ENCODE measurements at places on chromosomes 1 and 21.

- DNase-seq, result no peak
Observed at GRCh38 chr1:8357329-8358101, 39.6 kb downstream of the SLC45A1 start.

DNA sequence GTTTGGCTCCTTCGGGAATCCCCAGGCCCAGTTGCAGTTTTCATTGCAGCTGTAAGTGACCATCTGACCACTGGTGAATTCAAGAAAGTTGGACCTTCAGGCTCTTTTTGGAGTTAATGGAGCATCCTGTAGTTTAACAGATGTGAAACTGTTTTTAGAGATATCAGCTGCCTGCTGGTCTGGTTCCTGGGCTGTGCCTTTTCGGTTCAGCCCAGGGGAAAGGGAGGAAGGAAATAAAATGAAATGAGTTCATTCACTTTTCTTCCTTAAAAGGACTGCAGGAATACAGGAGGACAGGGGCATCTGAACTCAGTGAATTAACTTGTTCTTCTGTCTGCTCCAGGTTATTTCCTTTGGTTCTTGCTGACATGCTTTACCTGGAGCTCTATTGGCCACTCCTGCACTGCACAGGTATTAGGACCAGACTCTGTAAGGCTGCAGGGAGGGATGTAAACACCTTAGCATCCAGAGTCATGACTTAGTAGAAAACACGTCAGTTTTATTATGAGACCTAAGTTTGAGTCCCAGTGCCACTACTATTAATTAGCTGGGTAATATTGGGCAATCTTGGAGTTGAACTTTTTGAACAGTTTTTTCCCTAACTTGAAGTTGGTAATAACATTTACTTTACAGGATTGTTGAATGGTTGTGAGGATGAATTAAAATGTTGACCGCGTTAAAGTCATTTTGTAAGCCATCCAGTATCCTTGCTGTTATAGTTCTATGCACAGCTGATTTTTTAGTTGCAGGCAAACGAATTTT lies 83.6 kb downstream of the LRRC8D start:
- no peak for DNase-seq

DNA sequence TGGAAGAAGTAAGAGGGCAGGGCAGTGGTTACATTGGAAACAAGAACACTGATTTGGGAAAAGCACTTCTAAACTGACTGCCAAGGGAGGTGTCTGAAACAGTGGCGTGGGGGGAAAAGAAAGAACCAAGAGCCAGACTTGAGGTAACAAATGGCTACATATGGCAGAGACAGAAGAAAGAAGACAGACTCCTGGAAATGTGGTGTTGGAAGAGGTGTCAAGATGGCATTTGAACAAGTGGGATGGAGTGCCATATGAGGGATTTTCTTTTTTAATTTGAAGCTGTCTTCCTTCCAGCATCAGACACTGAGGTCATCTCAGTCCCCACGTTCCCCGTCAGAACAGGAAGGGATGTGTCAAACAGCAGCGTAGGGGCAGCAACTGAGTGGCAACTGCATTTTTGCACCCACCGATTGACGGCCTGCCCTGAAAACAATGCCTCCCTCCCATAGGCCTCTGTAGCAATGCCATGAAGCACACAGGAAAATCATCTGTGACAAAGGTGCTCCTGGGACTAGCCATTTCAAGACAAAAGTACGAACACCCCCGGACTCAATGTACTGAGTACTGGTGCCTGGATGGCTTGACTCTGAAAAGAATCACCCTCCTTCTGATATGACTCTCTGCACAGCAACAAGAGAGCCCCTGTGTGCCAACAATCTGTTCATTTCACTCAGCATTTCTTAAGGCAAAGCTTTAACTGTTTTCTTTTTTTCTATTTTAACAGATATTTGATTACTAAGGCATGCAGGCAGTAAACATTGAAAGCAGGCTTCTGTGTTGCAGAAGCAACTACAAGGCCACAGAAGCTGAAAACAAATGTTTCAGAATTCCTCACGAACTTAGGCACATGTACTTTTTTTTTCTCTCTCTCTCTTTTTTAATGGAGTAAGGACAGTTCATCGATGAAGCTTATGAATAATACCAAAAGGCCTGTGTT lies 37.0 kb downstream of the LPAR3 start:
- DNase-seq, result no peak

DNA sequence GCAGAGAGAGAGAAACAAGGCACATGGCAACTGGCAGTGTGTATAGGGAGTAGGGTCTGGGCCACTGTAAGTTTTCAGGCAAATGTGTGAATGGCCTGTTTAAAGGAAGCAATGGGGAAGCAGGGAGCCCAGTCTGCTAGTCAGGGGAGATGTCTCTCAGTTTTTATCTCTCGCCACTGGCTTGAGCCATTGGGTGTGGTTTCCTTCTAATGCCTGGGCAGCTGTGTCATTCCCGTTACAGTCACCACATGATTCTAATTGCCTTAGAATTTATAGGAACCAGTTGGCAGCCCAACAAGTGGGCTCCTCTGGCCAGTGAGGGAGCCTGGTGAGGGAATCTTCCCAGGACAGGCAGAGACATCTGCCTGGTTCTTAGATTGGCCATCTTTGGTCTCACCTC lies 182.4 kb downstream of the DISC1 start:
- DNase-seq, result no peak

DNA sequence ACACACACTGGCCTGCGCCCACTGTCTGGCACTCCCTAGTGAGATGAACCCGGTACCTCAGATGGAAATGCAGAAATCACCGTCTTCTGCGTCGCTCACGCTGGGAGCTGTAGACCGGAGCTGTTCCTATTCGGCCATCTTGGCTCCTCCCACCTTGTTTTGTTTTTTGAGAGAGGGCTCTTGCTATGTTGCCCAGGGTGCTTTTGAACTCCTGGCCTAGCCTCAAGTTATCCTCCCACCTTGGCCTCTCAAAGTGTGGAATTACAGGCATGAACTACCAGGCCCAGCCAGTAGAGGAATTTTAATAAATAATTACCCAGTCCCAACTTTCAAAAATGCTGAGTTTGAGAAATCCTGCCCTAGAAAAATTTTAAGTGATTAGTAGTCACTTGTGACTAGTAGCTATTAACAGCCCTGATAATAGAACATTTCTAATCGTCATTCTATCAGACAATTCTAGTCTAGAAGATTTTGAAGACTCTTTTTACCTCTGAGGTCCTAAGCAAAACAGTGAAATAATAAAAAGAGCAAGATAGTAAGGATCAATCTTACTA lies 30.9 kb upstream of the SLC35D1 start:
- DNase-seq, result no peak

DNA sequence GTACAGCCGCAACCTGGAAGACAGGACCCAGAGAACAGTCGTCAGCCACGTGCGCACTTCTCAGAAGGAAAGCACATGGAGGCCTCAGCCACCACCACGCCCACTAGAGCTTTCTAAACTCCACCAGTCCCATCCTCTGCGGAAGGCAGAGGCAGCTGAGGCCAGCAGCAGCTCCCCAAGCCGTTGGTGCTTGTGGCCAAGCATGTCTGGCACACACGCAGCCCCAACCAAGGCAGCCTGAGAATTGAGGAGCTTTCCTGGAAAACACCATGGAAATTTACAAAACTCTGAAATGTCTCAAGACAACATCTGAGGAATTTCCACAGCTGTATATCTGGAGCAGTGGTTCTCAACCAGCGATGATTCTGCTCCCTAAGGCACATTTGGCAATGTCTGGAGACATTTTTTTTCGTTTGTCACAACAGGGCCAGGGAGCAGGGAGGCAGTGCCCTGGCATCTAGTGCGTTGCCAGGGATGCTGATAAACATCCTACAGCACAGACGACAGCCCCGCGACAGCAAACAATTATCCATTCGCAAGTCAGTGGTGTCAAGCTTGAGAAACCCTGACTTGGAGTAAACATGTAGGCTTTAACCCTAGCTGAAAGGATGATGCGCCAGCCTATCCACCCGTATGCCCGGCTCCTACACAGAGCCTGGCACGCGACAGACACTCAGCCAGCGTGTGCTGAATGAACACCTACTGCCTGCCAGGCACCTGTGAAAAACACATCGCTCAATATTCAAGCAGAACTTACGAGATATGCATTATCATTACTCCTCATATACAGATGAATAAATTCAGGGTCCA lies 24.7 kb downstream of the NPHP4 start:
- no peak for DNase-seq

- peak; percentile 79 for DNase-seq
Observed at GRCh38 chr1:230176871-230177411, 109.9 kb downstream of the GALNT2 start.

- no peak for DNase-seq
Observed at GRCh38 chr1:221234791-221235190, 355.5 kb downstream of the HLX start.

DNA sequence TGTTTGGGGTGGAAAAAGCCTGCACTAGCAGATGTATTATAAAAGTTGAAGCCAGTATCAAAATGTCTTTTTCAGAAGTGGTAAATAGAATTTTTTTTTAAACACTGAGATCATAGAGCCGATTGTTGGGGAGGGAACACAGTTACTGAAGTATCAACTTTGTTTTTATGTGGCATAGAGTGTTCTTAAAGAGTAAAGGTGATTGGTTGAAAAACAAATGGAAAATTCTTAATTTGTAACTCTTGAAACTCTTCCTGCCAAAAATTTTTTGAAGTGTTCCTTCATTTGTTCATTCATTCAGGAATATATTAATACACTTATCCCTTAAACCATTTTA lies 83.3 kb downstream of the DISP1 start:
- DNase-seq, result no peak

GRCh38 chr1:160342526-160342925 lies 524 bp downstream of the COPA start:
- no peak for DNase-seq

DNA sequence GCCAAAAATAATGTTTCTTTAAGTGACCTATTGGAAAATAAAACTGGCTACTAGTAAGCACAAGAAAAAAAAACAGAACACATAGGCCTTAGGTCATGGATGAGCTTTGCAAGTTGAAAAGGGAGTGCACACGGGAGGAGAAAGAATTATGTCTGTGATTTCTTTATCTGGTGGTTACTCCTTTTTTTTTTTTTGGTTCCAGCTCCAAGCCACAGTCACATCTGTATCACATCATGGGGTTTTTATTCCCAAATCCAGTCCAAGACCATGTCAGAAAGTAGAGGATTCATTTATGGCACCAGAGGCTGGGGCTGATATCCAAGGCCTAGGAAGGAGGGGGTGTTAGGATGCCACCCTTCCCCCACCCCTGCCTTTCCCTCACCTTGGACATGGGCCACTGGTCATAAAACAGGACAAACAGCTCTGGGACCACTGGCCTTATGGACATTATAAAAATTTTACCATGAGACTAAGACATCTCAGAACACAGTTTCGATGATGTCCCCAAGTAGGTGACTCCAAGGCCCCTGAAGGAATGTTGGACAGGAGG lies 10.3 kb upstream of the HEYL start:
- DNase-seq, result no peak

DNA sequence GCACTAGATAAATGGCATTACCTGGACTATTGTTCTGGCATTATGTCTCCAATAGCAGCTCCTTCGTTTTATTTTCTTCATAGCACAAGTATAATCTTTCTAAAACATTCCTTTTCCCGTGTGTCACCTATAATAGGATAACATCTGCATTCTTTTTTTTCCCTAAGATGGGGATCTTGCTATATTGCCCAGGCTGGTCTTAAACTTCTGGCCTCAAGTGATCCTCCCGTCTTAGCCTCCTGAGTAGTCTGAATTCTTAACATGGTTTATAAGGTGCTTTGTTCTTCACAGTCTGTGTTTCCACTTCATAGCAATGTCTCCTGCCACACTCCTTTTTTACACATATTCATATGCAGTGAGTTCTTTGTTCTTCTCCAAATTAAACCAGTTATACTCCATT lies 8.6 kb upstream of the MOV10 start:
- DNase-seq, result no peak

GRCh38 chr21:45132841-45133573 lies 58.6 kb downstream of the ADARB1 start:
- no peak for DNase-seq

DNA sequence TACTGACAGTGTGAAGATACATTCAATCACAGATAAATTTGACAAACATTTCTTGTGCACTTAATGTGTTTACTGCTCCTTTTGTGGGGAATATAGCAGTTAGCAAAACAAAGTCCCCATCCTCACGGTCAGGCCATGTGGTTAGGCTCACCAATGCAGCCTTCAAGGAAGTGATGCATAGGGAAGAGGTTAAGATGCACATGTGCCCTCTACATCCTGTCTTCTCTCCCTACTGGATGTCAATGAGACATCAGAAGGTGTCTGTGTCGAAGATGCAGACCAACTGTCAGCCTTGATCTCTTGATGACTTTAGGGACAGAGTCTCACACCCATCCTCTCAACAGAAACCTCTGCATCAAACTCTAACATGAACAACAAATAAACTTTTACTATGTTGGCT lies 78.7 kb downstream of the FH start:
- no peak for DNase-seq

DNA sequence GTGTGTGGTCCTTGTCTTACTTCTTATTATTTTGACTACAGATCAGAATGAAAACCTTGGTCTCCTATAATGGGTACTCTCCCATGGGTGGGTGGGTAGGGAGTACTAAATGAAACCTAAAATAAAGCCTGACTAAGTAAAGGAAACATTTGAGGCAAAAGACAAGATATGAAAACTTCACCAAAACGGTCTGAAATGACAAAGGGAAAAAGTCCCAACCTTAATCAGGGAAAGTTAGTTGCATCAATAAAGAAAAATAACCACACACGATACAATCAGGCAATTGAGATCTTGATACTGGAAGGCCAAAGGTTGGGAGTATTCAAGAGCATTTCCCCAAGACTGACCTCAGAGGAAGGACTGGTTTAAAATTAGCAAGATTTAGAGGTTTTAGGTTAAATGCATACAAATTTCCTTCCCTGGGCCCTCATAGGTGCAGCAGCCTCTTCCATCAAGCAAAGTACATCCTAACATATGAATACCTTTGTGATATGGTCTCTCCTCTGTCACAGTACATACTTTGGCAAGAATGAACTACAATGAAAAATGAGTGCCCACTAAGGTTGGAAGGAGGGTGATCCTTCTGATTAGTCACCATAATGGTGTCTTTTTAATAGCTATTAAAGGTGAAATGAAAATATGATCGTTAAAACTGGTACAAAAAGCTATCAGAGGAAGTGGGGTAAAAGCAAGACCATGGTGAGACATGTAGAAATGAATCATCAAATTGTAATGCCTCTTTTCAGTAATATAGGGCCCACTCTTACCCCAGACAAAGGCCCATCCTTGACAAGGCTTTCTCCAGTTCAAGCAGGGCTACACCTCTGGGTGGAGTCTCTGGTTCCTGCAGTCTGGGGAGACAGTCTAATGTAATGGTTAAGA lies 15.3 kb upstream of the TNFSF4 start:
- DNase-seq, result no peak

GRCh38 chr1:96510911-96511310 lies 210.7 kb upstream of the PTBP2 start:
- DNase-seq, result no peak

DNA sequence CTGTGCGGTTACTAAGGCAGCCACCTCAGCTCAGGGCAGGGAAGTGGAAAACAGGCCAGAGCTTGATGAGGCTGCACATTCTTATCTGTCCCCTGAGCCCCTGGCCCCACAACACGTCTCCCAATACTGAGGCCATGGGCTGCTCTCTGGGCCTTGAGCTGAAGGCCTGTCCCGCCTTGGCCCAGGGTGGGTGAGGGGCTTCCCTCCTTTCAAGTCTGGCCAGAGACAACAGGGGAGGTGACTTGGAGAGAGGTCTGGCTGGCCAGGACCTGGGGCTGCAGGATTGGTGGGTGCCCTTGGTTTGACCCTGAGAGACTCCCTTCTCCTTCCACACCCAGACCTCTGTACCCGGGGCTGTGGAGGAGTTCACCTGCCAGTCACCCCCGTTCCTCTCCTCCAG lies 563.8 kb downstream of the PTPRU start:
- DNase-seq, result no peak

- DNase-seq, result no peak
Observed at GRCh38 chr1:98103617-98104285, 182.9 kb upstream of the DPYD start.
